ENCODE measurements at places on chromosomes 5 and 9.

GRCh38 chr5:31469886-31470285 lies 62.0 kb downstream of the DROSHA start:
- peaks cover 36% of the 10 kb centered on the region for H3K36me3 ChIP-seq
- no peak overlapping the region for H3K4me3 ChIP-seq
- no peaks in the 10 kb centered on the region for H3K27me3 ChIP-seq
- no peaks in the 10 kb centered on the region for H3K4me1 ChIP-seq

DNA sequence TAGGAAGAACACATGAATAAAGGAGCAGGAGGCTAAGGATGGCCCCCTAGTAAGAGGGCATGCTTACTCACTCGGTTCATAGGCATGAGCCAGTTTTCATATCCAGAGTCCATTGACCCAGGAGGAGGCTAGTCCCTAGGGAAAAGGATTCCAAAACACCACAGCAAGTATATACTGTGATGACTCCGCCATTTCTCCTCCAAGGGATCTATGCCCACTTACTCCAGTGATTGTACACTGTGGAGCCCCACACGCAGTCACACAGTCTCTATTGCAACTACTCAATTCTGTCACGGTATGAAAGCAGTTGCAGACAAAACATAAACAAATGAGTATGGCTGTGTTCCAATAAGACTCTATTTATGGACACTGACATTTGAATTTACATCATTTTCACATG lies 117.7 kb upstream of the ALDH1B1 start:
- H3K27me3 ChIP-seq = peaks cover 10% of the 10 kb centered on the region
- no peak overlapping the region for H3K27ac ChIP-seq
- no peaks in the 10 kb centered on the region for H3K36me3 ChIP-seq
- peaks cover 2% of the 10 kb centered on the region for H3K4me1 ChIP-seq

DNA sequence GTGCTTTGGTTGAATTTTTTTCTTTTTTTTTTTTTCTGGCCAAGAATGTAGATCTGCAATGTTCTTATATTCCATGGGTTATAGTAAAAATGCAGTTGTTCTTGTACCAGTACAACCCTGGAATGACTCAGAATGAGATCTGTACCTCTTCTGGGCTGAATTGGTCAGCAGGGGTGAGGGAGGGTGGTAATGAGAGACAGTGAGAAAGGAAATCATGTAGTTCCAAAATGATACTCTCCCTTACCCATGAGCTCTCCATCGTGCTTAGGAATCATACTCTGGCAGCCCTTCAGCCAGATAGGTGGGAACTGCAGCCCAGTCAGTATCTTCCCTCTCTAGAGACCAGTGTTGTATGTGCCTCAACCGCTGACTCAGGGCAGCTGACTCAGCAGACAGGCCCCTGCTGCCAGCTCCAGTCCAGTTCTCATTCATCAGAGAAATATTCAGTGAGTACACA lies 2.1 kb upstream of the GLIS3 start:
- H3K27ac ChIP-seq = no peak overlapping the region
- no peak for DNase-seq
- peaks cover 8% of the 10 kb centered on the region for H3K4me1 ChIP-seq
- no peaks in the 10 kb centered on the region for H3K36me3 ChIP-seq
- peaks cover 17% of the 10 kb centered on the region for H3K27me3 ChIP-seq
- H3K4me3 ChIP-seq = no peak overlapping the region

DNA sequence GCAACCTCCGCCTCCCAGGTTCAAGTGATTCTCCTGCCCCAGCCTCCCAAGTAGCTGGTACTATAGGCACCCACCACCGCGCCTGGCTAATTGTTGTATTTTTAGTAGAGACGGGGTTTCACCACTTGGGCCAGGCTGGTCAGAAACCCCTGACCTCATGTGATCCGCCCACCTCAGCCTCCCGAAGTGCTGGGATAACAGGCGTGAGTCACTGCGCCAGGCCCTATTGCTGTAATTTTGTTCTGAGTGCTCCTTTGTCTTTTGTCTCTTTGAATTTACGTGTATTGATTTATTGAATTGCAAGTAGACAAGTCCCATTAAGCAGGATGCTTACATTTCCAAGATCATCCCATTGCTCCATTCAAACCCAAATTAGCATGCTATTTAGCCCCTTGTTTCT lies 186.7 kb downstream of the MSX2 start:
- no peaks in the 10 kb centered on the region for H3K4me1 ChIP-seq
- peaks cover 3% of the 10 kb centered on the region for H3K27me3 ChIP-seq
- no peak overlapping the region for H3K4me3 ChIP-seq
- no peak overlapping the region for H3K27ac ChIP-seq
- no peaks in the 10 kb centered on the region for H3K36me3 ChIP-seq

GRCh38 chr9:27945386-27945785 lies 372.1 kb upstream of the C9orf72 start:
- no peaks in the 10 kb centered on the region for H3K27me3 ChIP-seq
- no peaks in the 10 kb centered on the region for H3K36me3 ChIP-seq
- H3K4me1 ChIP-seq = no peaks in the 10 kb centered on the region
- H3K27ac ChIP-seq = no peak overlapping the region
